ENCODE measurements at places on chromosomes 6 and 20. TPM values are rescaled to one million over a fixed set of nuclear protein-coding genes. Genes with fewer than 3 reads are reported as not detected.

- no peak for DNase-seq
These were observed 58.3 kb upstream of the GGTLC1 start for GRCh38 chr20:24046888-24047287.

DNA sequence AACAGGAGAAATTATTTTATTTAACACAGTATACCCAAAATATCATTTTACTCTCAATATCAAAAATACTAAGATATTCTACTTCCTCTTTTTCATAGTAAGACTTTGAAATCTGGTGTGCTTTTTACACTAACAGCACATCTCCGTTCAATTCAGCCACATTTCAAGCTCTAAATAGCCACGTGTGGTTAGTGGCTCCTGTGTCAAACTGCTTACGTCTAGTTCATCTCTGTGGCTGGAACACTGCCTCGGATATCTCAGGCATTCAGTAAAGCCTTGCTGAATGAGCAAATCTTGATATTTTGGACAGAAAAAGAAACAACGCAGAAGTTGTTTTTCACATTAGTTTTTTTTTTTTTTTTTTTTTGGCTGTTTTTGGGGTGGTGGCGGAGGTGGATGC, 136.1 kb downstream of the EYA4 start:
- DNase-seq, result no peak

The LY6G6C gene
- 0.28 TPM for polyA plus RNA-seq

The C20orf96 gene
- polyA plus RNA-seq, result 11.1 TPM

DNA sequence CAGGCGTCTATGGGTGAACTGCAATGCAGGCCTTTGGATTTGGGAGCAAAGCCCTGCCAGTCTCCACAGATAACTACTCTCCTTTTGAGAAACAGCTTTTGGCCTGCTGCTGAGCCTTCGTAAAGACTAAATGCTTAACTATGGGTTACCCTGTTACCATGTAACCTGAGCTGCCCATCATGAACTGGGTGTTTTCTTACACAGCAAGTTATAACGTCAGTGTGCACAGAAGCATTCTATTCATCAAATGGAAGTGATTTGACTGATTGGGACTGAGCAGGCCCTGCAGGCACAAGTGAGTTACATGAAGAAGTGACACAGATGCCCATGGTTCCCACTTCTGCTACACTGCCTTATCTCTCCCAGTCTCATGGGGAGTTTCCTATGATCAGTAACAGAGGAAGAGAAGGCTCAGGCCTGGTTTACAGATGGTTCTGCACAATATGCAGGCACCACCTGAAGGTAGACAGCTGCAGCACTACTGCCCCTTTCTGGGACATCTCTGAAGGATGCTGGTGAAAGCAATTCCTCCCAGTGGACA, 319.1 kb downstream of the CD83 start:
- DNase-seq, result no peak

The PRND gene
- polyA plus RNA-seq, result 51.9 TPM

All from hindlimb muscle (tissue), 1 donor.